ENCODE measurements at places on chromosomes 16 and 17.

- peak; percentile 21 for DNase-seq
These were observed 46.8 kb downstream of the TMEM132E start for GRCh38 chr17:34626121-34626681.

GRCh38 chr16:73255031-73255430, 207.1 kb upstream of the ZFHX3 start:
- DNase-seq: peak; percentile 52

DNA sequence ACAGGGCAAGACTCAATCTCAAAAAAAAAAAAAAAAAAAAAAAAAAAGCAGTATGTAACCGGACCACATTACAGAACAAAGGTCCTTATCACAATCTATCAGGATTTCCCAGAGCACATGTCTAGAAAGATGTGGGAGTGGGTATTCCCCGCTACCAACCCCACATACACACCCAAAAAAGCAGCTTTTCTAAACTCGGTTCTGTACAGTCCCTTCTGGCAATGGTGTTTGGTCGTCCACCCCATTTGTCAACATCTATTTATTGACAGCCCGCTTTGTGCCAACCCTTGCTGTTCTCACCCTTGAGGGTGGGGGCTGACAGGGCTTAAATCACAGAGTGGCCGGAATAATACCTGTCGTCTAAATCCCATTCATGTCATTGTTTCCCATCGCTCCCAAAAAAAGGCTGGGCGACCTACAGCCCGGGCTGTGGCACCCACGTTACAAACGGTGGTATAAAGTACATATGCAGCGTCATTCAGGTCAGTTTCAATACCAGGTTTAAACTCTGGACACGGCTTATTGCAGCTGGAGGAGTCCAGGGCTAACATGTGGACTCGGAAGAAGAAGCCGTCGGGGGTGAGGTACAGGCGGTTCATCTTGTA, 3.6 kb downstream of the C17orf58 start:
- no peak for DNase-seq

DNA sequence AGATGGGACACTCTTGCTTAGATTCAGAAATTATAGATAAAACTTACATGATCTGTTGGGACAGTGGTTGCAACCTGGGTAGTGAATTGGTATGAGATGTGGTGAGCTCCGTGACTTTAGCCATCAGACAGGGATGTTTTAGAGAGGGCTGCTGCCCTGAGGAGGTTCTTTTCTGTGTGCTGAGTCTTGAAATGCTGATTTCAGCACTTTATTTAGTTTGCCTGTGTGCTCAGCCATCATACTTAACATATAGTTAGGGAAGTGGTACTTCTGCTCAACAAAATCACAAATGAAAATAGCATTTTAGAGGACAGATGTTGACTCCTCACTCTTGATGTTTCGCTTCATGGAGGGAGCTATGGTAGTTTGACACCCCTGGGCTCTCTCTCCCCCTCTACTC, 95.9 kb upstream of the CDH13 start:
- DNase-seq: no peak

DNA sequence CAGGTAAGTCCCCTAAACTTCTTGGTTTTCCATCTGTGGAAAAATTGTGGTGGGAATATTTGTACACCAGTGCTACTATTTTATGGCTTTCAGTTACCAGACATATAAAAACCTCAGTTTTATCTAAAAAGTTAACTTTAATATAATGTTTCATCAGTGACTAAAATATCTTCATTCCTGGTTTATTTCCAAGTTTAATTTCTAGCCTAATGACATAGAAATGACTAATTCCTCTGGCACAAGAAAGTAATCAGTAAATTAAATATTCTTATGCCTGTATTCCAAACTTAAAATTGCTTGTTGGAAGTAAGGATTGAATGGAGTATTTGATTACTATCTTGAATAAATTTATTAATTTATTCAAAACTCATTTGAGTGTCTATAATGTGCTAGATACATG, 757.0 kb downstream of the CDH11 start:
- no peak for DNase-seq

DNA sequence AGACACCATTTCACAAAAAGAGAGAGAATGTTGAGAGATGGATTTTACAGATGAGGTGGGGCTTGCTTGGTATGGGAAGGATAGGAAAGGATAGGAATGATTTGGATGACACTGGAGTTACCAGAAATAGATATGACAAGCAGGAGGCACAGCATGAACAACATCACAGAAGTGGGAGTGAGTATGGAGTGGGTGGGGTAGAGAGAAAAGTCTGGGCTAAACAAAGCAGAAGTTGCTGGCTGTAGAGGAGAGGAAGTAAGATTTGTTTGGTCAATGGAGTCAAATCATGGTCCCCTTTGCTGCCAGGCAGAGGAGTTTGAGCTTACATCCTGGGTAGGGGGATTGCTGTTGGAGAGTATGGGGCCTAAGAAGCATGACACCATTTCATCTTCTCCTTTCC, 101.7 kb downstream of the VAT1L start:
- DNase-seq: no peak

GRCh38 chr17:73586275-73586832, 57.9 kb downstream of the SDK2 start:
- DNase-seq: no peak

- DNase-seq: no peak
These were observed 133.9 kb downstream of the SPACA3 start for GRCh38 chr17:33125552-33125950.

- DNase-seq: no peak
These were observed 201.1 kb downstream of the SOX9 start for GRCh38 chr17:72321896-72322295.

DNA sequence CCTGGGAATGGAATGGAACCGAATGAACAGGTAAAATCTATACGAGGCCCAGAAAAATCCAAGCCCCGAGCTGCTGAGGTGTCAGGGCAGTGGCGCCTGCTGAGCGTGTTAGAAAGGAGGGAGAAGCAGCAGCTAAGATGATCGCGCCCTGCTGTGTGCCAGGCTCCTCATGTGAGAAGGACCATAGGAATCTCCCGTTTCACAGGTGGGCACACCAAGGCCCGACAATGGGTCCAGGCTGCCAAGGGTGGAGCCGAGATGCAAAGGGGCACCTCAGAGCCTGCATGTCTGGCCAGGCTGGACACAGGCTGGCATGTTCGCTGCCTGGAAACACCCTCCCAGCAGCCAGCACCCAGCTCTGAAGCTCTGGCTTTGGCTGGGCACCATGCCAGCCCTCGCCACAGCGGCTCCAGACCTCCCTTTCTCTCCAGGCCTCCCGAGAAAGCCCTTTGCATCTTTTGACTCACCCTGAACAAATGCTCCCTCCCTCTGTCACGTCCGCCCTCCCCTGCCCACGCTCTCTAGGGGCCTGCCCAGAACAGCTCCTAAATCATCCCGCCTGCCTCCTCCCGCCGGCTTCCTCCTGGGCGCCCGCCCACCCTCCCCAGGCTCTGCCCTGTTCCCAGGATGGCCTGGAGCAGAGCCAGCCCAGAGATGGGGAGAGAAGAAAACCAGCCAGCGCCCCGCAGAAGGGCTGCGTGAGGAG, 217.8 kb upstream of the GSE1 start:
- peak; percentile 61 for DNase-seq

GRCh38 chr16:28211758-28212531, at the start of gene XPO6:
XPO6 (minus strand) TSS chr16:28211965; CDS start chr16:28211368, 597 bp downstream.
- peak; percentile 94 for DNase-seq

DNA sequence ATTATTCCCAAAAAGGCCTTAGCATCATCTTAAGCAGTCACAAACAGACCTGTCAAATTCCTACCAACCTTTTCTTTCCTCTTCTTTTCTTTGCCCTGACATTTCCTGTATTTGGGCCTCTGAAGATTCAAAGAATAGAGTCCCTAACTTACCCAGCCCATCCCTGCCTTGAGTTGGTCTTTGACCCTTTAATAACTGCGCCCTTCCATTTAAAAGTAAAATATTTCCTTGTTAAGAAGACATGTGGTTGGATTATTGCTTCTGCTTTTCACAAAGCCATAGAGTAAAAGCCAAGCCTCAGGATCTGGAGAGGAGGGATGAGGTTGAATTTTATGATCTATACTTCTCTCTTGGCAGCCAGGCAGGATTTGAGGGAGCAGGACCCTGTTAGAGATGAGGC, 13.2 kb upstream of the CCL23 start:
- DNase-seq: peak; percentile 47
